T-helper 1 cell (primary cell): ENCODE measurements at places on chromosomes 12 and 14.

GRCh38 chr14:61461808-61462275, 140.5 kb downstream of the PRKCH start:
- DNase-seq: no peak

DNA sequence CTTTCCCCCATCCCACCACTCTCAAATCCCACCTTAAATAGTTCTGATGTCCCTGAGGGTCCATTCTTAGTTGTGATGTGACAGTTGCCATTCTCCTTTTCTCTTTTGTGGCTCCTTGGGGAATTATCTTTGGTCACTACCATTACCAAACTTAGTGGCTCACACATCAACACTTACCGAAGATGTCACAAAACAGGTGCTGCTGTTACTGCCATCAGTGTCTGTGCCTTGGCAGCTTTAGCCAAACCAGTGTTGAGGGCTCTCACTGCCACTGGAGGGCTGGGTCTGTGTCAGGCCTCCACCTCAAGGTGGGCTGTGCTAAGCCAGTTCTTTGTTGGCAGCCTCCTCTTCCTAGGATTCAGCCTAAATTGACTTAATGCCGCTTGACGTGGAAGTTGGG, 144.0 kb downstream of the MYRFL start:
- no peak for DNase-seq

DNA sequence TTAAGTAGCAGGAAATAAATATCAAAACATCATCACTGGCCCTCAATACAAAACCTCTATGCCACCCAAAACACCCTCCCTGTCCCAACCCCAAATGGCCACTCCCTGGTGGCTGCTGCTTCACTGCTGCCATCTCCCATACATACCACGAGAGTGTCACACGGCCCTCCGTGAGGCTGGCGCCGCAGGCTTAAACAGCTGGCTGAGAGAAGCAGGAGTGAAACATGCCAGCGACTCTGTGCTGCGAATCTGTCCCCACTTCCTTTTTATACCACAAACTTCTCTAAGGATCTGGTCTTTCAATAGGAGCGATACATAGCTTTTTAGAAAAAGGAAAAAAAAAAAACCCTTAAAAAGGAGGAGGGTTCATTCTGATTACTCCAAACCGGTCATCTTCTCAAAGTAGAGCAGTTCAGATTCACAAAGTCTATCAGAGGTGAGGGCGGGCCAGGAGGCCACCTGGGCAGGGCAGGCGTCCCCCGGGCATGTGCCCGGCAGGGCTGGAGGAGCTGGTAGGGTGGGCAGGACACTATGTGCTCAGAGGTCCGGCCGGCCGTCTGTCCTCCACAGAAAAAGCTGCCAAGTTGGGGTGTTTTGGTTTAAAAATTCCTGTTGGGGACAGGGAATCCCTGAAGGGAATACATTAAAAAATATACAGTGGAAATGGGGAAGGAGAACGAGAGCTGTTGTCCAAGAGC, 26.5 kb downstream of the MAX start:
- no peak for DNase-seq

- DNase-seq: no peak
Observed at GRCh38 chr12:2804393-2805142, 7.9 kb upstream of the ITFG2 start.

DNA sequence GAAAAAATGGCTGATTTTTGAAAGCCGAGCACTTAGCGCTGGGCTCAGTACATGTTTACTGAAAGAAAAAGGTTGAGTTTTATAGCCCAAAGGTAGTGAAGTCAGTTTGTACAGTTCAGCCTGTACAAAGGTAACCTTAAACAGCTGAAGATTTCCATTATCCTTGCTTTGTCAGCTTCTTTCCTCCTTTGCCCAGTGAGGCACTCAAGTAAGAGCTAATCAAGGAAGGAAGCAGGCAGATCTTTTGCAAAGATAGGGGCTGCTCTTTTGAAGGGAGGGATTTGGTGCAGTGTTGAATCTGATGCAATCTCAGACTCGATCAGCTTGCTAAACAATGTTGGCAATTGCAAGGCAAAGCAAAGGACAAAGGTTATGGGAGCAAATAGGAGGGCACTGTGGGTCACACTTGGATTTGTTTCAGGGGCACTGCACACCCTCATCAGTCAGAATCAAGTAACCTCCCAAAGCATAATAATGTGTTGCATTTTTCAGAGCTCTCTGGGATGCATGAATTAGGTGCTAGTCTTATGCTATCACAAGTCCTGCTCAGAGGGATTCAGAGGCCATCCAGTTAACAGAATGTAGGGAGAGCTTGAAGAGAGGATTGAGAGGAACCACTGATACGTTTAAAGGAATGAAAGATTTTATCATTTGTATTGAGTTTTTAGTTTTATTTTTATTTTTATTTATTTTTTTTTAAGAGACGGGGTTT, 44.4 kb downstream of the ANO6 start:
- no peak for DNase-seq
